ENCODE measurements at places on chromosomes 1 and 21.

- DNase-seq, result no peak
Observed at GRCh38 chr1:19113697-19114092, 96.4 kb downstream of the UBR4 start.

DNA sequence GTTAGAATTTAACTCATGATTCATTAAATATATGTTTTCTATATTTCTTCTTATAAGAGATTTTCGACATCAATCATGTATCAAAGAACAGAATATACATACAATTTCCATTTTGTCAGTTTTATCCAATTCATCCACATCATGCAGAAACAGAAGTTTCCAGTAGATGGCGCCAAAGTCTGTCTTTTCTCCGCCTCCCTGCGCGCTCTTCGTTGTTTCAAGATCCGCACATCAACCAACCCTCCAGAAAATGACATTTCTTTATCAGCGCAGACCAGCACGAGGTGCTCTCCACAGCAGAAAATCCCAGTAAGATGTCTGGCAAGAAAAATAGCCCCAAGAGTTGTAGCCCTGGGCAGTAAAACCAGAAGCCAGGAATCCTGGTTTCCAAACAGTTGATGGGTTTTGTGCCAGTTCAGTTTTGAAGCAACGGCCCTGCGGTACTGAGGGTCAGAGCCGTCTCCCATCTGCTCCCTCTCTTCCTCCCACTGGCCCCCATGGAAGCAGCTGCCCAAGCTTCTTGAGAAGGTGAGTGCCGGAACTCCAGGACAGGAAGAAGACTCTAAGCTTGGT, 38.6 kb upstream of the GPR137B start:
- no peak for DNase-seq

- no peak for DNase-seq
Observed at GRCh38 chr1:8164670-8165069, 138.6 kb upstream of the ERRFI1 start.

DNA sequence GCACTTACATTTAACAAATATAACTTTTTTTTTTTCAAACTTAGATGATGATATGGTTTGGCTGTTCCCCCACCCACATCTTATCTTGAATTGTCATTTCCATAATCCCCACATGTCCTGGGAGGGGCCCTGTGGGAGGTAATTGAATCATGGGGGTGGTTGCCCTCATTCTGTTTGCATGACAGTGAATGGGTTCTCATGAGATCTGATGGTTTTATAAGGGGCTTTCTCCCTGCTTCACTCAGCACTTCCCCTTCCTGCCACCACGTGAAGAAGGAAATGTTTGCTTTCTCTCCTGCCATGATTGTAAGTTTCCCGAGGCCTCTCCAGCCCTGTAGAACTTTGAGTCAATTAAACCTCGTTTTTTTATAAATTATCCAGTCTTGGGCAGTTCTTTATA, 432.6 kb downstream of the AMY1C start:
- no peak for DNase-seq

- DNase-seq, result no peak
Observed at GRCh38 chr1:38127428-38127827, 80.8 kb upstream of the POU3F1 start.

DNA sequence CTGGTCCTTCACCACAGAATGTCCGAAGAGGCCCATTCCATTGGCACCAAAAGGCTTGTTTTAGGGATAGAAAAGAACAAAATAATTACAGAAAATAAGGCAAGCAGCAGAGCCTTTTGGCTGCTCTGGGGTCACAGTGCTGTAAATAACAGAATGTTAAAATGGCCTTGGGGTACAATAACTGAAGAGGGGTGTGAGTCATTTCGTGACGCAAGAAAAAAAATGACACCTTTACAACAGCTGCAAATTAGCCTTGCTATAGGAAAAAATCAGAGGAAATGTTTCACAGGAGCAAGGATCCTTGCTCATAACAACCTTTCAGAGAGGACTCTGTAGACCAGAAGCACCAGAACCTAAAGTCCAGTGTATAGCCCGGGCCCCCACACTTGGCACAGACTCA, 483.4 kb downstream of the OMA1 start:
- DNase-seq, result no peak

- no peak for DNase-seq
Observed at GRCh38 chr1:198483006-198483405, 57.5 kb downstream of the ATP6V1G3 start.

DNA sequence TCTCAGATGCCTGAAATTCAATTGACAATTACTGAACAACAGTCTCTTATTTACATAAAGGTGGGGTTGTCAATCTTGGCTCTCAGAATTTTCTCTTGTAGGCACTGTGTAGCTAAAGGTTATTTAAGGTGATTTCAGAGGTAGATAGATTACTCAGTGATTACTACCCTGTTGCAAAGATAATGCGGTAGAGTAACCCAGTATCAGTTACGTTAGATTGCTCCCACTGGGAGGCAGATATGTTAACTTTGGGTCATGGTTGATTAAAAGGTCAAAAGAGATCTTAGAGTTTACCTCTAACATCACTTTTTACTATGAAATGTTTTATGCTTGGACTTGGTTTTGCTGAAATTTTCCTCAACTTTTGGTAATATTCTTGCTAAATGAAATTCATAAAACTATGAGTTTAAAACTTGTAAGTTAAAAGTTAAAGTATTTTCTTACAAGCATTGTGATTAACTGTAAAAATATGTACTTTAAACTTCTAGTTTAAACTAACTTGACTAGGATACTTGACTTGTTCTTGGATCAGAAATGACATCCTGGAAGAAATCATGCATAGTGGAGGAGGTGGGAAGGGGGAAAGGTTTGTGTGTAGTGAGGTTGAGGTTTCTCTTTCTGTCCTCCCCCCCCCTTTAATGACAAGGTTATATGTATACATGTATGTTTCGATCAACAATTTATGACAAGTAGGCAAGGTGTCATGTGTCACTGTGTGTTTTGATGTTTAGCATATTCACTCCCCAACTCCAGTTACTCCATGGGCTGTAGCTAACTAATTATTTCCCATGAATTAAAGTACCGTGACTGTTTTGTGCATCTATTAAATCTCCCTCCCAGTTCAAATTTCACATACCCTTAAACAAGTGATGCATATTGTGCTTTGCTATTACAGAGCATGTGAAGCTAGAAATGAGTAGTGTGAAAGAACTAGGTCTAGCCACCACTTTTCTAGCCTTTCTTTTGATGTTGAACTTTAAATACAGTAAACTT, 2.9 kb downstream of the LAMC1 start:
- peak; percentile 5 for DNase-seq

DNA sequence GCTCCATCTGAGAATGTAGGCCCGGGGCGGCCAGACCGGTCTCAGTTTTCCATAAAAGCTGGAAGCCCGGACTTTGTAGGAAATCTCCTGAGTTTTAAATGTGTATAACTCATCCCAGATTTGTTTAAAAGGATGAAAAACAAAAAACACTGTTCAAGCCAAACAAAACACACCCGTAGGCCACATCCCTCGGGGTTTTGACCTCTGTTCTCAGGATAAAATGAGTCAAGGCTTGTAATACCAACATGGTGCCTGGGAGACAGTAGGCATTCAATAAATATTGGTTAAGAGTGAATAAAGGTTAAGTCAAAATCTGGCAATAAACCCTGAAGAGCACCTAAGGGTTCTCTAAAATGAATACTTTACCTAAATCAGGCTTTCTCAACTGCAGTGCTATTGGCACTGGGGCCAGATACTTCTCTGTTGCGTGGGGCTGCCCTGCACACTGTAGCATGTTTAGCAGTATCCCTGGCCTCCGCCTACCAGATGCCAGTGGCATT, 55.0 kb downstream of the KAZN start:
- DNase-seq, result no peak

DNA sequence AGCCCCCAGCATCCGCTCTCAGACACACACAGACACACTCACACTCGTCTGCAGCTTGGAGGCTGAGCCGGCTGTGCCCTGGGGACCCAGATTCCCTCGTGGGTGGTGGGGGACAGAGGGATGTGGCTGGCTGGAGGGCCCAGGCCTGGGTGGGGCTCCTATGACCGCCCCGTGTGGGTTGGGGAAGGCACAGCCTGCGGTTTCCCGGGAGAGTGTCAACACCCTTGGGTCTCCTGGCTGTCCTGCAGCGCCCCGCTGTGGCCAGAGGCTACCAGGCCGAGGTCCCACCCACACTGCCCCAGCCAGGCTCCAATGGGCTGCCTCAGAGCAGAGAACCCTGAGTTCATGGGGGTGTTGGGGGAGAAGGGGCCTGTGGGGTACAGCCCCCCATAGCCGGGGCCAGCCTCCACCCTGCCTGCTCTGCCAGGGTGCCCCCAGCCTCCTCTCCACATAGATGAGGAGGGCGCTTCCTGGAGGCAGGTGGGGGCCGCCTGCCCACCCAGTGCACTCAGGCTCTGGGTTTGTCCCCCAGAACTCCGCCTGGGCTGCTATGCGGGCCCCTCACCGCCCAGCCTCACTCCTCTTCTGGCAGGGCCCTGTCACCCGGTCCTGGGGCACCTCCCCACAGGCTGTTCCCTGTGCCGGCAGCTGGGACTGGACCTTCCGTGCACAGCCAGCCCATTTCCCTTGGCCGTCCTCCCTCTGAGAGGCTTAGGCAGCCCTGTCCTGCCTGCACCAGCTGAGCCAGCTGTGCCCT, at the start of gene TTC34:
Gene TTC34, minus strand, starts transcription at position 159 of the 757 bp plus-strand sequence. CDS start 866 bp downstream, outside the sequence.
- no peak for DNase-seq

DNA sequence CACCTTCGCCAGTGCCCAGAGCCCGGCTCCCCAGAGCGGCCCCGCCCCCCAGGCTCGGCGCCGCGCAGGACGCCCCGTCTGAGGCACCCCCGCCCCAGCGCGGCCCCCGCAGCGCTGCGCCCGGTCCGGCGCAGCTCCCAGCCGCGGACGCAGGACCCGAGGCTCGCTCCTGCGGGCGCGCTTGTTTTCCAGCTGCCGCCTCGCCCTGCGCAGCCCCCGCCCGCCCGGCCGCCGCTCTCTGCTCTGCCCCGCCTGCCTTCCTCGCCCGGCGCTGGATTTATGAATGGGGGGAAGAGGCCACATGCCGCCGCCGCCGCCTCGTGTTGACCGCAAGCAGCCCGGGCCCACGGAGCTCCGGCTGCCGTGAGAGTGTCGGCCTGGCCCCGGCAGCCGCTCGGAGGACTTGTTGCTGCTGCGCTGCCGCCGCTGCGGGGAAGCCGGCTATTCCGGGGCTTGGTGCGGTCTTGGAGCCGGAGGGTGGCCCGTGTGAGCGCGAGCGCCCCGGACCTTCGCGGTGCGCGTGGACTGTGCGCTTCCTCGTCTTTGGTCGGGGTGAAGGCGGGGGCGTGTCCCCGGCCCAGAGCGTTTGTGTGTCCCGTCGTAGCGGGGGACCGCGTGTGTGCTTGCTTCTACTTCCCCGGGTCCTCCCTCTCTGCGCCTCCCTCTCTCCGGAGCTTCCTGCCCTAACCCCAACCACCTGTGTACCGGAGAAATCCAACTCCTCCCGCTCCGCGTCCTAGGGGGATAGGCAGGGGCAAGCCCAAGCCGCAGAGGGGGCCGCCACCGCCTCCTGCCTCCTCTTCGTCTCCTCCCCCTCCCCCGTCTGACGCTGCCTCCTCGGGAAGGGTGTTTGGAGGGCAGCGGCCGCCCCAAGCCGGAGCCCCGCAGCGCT, 736 bp downstream of the KCNC4 start:
- DNase-seq, result no peak

GRCh38 chr1:182484531-182485257, 34.7 kb downstream of the RGSL1 start:
- no peak for DNase-seq

- DNase-seq, result no peak
Observed at GRCh38 chr1:78830321-78830720, 176.2 kb downstream of the ADGRL4 start.

GRCh38 chr1:234941321-234942011, 187.2 kb downstream of the TOMM20 start:
- no peak for DNase-seq

DNA sequence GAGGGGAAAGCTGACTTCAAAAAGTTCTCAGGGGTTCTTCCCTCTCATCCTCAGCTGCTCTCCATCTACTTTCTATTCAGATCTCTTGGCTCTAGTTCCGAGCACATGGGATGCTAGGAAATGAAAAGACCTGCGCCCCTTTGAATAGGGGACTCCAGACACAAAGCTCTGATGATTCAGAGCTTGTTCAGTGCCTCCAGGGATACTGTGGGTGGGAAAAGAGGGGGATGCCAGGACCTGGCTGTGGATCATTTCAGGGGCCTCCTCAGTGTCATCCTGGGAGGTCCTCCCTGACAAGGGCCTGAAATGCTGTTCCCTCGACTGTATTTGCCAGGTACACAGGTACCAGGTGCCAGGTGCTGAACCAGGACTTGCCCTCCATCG, 943 bp upstream of the KIAA0040 start:
- no peak for DNase-seq

DNA sequence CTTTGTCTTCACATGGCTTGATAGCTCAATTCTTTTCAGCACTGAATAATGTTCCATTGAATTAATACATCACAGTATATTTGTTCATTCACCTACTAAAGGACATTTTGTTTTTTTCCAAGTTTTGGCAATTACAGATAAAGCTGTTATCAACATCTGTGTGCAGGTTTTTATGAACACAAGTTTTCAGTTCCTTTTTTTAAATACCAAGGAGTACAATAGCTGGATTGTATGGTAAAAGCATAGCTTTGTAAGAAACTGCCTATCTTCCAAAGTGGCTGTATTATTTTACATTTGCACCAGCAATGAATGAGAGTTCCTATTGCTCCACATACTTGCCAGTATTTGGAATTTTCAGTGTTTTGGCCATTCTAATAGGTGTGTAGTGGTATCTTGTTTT, 4.8 kb upstream of the MCOLN2 start:
- no peak for DNase-seq

GRCh38 chr1:230284891-230285290, 141.2 kb downstream of the PGBD5 start:
- DNase-seq, result no peak

GRCh38 chr1:234604495-234605398, 5.2 kb downstream of the IRF2BP2 start:
- peak; percentile 17 for DNase-seq

DNA sequence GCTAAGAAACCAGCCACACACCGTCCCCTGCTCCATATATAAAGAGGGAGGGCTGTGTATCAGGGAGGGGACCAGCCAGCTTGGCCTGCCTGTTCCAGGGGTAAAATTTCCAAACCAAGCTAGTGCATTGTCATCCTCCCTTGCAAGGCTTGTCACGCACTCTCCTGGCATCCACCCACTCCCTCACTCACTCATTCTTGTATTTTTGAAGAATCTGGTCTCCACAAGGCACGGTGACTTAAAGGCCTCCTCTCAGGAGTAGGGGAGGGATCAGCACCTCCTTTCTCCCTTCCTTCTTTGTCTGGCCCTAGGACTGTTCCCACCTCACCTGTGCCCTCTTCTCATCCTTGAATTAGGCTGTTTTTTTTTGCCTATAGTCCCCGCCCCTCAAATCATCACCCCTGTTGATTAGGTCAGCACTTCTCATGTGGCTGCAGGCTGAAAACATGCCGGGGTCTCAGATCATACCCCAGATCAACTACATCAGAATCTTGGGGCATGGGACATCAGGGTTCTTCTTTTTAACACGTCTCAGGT, 5.0 kb downstream of the ABCA4 start:
- DNase-seq, result no peak

GRCh38 chr1:30695439-30695841, 27.9 kb downstream of the MATN1 start:
- no peak for DNase-seq

GRCh38 chr1:165395478-165395877, 39.0 kb upstream of the LMX1A start:
- no peak for DNase-seq

All from NCI-H524 treated with DMSO at 0.1 percent for 48 hours (cell line).